IMR-90 (cell line): ENCODE measurements at places on chromosomes 6 and 20.

DNA sequence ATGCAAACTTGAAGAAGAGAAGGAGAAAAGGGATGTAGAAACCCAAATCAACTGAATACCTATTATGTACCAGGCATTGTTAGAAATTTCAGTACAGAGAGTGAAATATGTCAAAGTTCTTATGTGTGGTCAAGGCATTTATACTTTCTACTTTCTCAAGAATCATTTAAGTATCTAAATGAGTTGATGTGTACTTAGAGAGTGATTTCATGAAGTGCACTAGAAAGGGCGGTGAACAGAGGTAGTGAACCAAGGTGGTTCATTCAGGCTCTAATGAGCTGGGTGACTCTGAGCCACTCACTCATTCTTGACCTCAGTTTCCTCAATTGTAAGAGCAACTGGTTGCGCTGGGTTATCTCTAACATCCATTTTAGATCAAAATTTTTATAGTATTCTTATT, 3.3 kb downstream of the PDE7B start:
- no peak for DNase-seq

DNA sequence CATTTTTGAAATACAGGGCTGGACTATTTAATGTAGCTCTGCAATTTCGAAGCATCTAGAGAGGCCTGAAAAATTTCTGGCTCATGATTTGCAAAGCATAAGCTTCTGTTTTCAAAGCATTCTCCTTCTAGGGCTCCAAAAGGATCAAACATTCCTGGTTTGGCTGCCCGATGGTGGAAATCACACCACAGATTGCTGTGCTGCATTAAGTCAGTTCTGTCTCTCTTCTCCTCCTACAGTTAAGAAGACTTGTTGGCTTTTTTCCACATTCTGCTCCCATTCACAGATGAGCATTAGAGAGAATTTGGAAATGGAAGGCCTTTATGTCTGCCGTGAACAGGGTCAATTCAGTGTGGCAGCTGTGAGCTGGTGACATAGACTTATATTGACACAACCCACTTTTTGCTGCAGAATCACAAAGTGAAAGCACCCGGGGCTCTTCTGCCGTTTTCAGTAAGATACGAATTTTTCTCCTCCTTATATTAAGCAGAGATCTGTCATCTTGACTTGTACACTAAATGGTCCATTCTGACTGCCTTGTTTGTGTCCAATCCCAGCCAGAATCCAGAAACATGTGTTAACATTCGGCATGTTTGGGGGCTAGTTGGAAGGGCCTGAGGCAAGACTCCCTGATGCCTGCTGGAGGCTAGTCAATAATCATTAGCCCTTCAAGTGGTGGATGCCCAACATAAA, 330.8 kb upstream of the DEFB112 start:
- no peak for DNase-seq

DNA sequence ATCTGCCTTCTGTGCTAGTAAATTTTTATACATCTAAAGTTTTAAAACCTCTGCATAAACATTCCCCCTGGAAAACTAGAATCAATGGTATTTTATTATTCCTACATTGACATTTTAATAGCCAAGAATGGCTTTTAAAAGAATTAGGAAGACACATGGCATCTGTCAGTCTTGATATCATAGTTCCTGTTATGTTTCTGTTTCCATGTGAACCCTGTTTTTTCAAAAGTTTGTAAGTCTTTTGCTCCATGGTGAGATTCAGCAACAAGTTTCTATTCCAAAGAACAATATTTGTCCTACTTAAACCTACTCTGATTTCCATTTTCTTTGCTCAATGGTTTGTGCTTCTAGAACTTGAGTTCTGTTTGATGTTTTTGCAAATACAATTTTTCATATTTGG, 95.2 kb downstream of the PLEKHG1 start:
- no peak for DNase-seq

DNA sequence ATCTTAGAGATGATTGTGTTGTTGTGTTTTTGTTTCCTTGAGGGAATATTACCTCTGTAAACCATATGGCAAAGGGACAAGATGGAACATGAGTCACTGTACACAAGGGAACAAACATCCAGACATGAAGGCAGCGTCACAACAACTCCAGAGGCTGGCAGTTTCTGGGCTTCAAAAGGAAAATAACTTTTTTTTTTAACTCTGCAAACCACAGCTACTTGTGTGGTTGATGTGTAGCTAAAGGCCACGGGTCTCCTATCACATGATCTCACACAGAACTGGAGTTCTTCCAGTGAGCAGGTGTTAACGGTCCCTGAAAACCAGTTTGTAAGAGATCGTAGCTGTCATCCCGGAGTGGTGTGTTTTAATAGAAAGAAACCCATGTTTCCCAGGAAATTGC, 33.2 kb upstream of the HBS1L start:
- no peak for DNase-seq
